ENCODE measurements at places on chromosomes 2 and 18.

- peak; percentile 24 for DNase-seq
Measured at GRCh38 chr2:230327418-230328154, 593 bp downstream of the SP140L start.

- no peak for DNase-seq
Measured at GRCh38 chr2:165238295-165238694, 919 bp upstream of the SCN2A start.

- DNase-seq: no peak
Measured at GRCh38 chr18:34752056-34752455, 42.0 kb downstream of the DTNA start.

GRCh38 chr2:239891698-239892097 is 133.4 kb downstream of the NDUFA10 start:
- no peak for DNase-seq

DNA sequence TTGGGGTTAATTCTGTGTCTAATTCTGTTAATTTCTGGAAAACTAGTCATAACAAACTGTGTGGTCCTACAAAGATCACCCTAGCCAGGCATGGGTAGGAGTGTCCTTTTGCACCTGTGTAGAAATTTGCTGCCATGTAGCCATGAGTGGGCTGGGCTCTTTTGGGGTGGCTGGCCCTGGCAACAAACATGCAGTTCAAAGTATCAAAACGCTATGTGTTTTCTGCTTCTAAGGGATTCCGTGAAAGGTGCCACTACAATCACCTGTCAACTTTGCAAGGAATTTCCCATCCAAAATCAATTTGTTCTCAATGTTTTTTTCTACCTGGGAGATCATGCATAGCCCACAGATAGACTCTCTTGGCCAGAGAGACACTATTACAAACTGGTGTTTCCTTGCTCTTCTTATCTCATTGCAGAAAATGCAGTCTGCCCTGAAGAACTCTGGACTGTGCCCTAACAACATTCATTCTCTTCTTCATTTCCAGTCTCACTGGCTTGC is 537.7 kb upstream of the ID2 start:
- DNase-seq: no peak

DNA sequence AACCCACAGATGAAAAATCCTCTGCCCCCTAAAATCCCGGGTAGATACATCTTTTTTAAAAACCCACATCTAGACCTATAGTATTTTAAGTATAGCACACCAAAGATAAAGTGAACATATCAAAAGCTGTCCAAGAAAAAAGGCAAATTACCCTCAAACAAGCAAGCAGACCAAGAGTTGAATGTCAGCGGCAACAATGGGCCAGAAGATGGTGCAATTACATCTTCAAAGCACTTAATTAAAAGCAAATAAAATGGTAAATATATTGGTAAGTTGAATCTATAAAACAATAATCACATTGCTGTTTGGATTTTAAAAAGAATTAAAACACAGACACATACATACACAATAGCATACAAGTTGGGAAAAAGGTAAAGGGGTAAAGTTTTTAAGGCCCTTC is 98.5 kb downstream of the MYOM1 start:
- no peak for DNase-seq

DNA sequence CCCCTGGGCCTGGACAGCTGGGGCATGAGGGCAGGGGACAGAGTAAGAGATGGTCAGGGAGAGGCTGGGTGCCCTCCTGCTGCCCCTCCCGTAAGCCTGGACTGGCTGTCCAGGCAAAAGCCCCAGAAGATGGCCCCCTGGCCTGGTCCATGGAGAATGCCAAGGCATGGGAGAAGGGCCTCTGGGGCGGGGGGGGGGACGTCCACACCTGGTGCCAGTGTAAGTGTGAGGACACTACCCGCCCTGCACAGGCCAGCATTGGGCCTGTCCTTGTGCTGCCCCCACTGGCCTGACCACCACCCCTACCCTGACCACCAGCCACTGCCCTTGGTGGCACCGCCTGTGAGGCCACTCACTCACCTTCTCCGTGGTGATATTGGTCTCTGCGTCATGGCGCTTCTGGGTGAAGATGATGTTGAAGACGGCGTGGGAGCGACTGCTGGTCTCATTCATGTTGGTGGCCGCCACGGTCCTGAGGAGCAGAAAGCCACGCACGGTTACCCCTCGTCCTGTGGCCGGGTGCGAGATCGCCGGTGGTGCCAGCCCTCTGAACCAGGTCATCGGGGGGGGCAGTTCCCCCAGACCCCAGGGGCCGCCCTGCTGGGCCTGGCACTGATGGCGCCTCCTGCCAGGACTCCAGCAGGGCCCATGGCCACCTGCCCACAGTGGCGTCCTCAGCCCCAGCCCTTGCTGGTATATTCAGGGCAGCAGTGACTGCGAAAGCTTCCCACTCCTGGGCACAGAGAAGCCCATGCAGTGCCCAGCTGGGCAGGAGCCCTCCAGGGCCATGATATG is 35.2 kb downstream of the KIF1A start:
- no peak for DNase-seq

- DNase-seq: no peak
Measured at GRCh38 chr2:166451468-166451867, 42.6 kb downstream of the SCN7A start.

- DNase-seq: peak; percentile 40
Measured at GRCh38 chr2:112582314-112582746, 2.1 kb upstream of the CHCHD5 start.

GRCh38 chr2:75523313-75524275 is 37.1 kb downstream of the EVA1A start:
- DNase-seq: no peak

DNA sequence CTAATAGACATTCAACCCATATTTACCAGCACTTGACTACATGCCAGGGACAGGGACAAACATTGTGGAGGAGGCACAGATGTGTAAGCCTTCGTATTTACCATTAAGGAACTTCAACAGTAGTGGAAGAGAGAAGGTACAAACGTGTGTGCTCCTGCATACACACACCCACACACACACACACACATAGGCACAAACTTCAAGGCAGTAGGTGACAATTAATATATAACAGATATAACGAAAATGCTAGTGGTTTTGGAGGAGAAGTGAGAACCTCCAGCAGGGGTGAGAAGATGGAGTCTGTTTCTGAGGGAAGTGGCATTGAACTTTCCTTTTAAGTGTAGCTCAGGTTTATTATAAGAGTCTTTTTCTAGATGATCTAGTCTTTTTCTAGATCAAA is 231.1 kb downstream of the SETBP1 start:
- no peak for DNase-seq

- DNase-seq: no peak
Measured at GRCh38 chr18:71075147-71075546, 786.3 kb downstream of the SOCS6 start.

DNA sequence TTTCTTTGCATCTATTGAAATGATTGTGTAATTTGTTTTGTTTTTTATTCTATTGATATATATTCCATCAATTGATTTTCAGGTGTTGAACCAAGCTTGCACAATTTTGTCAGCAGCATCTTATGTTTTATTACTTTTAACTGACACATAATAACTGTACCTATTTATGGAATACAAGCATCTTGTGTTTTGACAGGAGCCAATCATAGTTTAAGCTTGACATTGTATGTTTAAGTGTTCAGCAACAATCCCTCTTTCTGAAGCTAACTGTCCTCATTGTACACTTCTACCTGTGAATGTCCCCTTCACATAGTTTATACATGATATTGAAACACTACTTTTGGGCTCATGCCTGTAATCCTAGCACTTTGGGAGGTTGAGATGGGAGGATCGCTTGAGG is 1017.6 kb upstream of the GYPC start:
- no peak for DNase-seq

- no peak for DNase-seq
Measured at GRCh38 chr2:235215248-235215647, 263.4 kb downstream of the SH3BP4 start.

DNA sequence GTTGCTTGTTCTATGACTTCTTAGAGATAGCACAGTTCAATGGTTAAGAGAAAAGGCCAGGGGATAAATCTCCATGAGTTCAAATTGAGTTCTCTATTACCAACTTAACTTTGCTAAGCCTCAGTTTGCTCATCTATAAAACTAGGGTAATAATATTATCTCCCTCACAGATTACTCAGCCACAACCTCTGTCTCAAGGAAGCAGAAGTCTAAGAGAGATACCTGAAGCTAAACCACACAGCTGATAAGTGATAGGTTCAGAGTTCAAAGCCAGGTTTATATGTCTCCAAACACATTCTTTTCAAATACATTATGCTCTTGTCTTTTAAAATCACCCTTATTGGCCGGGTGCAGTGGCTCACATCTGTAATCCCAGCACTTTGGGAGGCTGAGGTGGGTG is 287.7 kb downstream of the NBAS start:
- DNase-seq: no peak

- no peak for DNase-seq
Measured at GRCh38 chr18:64405161-64405560, 256.3 kb upstream of the LINC00305 start.

GRCh38 chr2:30239308-30239985 is 8.1 kb downstream of the LBH start:
- peak; percentile 91 for DNase-seq

GRCh38 chr18:76487782-76488181 is 7.3 kb downstream of the ZNF516 start:
- DNase-seq: no peak

DNA sequence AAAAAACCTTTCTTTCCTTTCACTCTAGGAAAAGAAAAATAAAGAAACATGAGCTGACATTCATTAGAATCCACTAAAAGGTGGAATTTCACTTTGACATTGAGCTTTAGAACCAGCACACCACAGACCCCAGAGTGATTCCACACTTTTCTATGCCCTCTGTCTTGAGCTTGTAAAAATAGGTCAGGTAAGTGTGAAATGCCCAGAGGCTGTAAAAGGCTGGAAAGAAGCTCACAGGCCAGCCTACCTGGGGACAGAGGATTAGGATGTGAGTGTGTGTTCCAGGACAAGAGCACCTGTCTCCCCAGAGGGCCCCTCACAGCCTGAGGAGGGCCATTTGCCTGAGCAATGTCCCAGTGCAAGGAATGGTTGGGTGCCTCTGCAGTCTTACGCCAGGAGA is 56.3 kb upstream of the MYO3B start:
- no peak for DNase-seq

GRCh38 chr2:144509001-144509878 is 10.7 kb downstream of the ZEB2 start:
- DNase-seq: no peak

GRCh38 chr2:206442833-206443734 is at the start of gene ADAM23:
Gene ADAM23 (plus strand): TSS chr2:206443532. CDS start chr2:206443867, 335 bp downstream.
- peak; percentile 32 for DNase-seq

DNA sequence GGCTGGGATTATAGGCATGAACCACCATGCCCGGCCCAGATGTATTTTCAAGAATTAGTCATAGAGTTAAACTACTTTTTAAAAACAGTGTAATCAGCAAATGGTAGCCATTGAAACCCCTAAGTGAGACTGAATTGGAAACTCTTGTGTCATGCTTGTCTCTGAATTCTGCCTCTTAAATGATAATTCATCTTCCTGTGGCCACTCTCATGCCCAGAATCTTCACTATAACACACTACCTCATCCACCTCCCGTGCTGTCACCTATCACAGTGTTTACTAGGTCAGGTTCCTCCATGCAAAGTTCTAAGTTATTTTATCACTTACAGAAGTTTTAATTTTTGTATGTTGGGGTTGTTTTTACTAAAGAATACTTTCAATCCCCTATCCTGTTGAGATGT is 197.5 kb downstream of the PHLPP1 start:
- DNase-seq: no peak

DNA sequence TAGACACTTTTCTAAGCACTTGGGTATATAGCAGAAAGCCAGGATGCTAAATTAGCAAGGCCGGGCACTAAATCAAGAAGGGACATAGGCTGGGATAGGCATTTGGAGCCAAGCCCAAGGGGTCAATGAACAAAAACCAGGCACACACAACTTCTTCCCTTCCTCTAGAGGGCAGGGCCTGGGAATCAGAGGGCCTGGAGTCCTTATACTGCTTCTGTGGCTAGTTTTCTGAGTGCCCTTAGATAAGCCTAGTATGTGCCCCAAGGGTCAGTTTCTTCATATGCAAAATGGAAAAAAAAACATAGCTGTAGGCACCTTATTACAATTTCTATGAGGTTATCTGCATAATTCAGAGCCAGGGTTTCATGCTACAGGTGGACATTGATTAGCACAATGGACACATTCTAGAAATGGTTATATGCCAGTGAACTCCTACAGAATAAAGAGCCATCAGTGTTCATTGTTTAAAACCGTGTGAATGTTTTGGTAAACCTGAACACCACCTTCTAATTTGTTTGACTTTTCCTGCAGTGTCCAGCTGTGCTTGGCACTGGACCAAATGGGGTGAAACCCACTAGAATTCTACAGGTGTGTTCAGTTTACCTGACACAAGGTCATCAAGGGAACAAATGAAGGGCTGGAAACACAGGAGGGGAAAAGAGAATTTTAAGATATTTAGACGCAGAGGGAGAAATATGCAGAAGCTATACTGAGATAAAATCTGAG is 49.6 kb downstream of the PAX8 start:
- DNase-seq: no peak

GRCh38 chr2:186977433-186978045 is 128.6 kb upstream of the ZSWIM2 start:
- no peak for DNase-seq

DNA sequence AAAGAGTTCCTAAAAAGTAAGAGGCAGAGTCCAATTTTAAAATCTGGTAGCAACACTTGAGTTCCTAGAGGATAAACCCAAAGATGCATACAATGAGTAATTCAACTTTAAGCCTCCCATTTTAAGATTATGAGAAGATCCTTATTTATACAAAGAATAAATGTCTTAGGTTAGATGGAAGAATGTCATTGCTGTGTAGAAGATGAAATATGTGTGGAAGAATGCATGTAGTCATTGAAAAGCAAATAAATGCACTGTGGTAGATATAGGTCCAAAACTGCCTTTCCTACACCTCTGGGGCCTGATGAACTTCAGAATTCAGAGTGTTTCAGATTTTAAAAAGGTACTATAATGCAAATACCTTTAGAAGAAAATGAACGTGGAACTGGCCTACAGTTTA is 58.7 kb upstream of the LRP1B start:
- DNase-seq: no peak

GRCh38 chr2:160246356-160246755 is 46.3 kb upstream of the ITGB6 start:
- DNase-seq: no peak

DNA sequence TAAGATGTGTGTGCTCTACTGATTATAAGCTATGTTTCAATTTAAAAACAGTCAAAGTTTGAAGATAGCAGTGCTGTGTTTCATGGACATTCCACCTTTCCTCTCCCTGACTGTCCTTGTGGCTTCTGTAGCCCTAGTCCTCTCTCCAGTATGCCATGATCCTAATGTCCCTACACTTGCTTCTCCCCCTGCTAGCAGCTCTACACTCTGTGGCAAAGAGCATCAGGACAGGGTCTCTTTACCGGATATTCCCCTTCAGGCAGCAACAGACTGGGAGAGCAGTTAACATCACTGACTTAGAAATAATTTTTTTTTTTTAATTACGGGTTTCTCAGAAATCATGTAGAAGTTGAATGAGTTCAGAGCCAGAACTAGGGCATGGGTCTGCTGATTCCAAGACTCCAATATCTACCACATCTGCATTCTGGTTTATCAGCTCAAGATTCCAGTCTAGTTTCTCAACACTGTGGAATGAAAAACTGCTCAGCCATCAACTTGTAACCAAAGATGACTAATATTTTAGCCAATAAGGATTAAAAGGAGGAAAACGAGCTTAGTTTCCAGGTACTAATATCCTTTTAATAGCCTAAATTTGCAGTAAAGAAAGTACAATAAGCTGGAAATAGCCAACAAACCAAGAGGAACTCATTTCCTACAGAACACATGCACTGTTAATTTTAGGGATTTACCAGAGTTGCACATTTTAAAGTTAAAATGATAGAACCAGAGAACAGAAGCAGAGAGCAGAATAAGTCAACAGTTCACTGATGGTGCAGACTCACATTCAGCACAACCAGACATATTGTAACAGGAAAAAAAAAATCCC is 45.2 kb downstream of the TMEM131 start:
- DNase-seq: no peak
